ENCODE measurements at places on chromosomes 5 and 9.

DNA sequence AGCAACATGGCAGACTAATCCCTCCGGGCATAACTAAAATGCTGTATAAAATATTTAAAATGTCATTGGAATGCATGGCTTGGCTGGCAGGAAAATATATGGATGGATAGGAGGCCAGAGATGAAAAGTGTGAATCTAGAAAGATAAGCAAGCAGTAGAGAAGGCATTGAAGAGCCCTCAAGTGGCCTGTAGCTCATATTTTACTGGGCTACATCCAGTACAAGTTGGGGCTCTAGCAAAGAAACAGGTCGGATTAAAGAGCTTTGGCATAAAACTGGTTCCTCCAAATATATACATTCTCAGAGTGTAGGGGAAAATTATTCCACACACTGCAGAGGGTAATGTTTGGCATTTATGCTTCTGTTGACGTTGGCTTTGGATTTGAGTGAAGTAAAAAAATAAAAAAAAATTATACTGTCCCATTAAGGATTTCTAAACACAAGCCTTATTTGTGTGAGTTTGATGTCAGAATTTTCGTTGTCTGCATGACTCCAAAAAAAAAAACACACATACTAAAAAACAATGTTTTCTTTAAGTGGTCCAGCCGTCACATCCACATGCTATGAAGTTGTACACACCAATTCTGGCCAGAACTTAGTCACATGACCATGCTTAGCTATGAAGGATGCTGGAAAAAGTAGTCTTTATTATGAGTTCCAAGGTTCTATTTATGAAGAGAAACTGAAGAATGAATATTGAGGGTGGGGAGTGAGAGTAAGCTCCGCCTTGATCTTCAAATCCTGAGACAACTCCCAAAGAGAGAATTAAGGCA is 147.0 kb downstream of the TLE1 start:
- DNase-seq: no peak

GRCh38 chr9:128225770-128226411 is 22.7 kb downstream of the DNM1 start:
- no peak for DNase-seq

DNA sequence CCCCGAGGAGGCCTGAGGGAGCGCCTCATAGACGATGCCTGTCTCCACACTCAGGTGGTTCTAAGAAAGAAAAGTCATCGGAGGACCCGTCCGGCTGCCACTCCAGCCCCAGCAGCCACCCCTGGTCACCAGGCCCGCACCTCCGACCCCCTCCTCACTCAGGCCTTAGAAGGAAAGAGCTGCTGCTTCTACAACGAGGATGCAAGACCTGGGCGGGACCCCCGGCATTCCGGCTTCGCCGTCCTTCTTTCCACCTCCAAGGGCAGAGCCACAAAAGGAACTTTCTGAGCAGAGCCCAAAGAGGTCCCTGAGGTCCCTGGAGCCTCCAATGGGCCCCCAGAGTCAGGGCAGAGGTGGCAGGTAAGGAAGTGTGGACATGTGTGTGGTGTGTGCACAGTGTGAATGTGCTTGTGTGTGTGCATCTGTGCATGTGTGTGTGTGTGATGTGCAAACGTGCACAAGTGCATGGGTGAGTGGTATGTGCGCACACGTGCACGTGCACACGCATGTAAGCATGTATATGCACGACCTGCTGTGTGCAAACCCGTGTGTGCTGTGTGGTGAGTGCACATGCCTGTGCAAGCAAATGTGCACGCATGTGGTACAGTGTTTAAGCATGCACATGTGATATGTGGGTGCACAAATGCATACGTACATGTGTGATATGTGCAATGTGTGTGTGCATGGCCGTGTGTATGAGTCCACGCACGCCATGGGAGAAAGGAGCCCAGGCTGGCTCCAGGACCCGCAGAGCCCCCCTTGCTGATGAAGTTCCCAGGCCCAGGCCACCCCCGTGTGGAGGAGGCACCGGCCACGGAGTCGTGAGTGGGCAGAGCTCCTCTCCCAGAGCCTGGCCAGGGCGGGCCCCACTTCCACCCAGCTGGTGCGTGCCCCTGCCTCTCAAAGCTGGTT is 27.7 kb upstream of the TMEM250 start:
- DNase-seq: no peak

DNA sequence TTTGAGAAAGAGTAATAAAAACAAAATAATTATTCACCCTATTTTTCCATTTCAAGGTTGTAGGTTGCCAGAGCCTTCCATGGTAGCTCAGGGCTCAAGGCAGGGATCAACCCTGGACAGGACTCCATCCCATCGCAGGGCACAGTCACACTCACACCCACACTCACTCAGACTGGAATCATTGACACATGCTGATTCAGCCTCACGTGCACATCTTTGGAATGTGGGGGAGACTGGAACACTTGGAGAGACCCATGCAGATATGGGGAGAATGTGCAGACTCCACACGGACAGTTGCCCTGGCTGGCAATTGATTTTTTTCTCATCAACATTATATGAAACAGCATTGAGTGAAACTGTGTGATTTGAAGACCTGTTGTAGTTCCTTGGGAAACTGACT is 234.1 kb downstream of the ADGRV1 start:
- DNase-seq: no peak

GRCh38 chr5:170508660-170509347 is 5.0 kb downstream of the KCNIP1 start:
- no peak for DNase-seq

DNA sequence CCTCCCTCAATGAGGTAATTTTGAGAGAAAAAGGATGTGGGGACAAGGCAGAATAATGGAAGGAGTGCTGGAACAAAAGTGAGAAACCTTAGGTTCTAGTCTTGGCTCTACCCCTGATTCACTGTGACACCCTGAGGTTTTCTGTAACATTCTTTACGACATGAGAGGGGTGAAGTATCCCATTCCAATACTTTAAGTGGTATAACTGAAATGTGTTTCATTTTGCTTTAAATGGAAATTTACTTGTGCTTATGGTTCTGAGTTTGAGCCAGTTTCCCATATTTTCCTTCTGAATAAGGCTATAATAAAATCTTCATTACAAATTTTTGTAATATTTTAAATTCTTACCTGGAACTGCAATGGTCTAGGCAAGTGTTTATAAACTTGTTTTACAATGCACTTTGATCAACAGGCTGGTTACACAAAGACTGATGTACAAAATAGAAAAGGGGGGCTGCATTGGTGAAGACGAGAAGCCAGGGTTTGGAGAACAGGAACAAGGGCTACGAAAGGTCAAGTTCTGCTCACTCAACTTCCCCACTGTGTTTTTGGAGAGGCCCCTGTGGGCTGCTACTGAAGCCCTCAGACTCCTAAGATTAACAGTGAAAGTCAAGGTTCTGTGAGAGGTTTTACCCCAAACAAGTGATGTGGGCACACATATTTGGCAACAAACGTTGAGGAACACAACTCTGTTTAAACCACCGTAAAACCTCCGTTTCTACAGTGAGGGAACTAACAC is 171.9 kb upstream of the ELL2 start:
- DNase-seq: no peak

GRCh38 chr9:124730772-124731171 is 40.3 kb downstream of the NR6A1 start:
- DNase-seq: no peak

DNA sequence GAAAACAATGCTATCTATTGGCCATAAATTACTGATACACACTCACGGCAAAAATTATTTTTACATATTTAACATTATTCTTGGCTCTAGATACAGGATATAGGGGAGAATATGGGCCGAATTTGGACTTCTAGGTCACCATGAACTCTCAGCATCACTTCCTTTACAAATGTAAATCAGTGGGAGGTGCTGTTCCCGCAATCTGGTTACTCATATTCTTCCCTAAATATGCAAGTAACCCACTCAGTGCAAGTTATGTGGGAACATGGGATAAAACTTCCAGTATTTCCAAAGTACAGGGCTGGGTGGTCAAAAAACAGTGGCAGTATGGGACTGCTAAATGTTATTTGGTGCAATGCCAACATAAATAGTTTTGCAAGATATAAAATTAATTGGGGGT is 145.6 kb downstream of the PPP2R2B start:
- no peak for DNase-seq

GRCh38 chr5:99348597-99348996 is 419.8 kb upstream of the CHD1 start:
- no peak for DNase-seq

DNA sequence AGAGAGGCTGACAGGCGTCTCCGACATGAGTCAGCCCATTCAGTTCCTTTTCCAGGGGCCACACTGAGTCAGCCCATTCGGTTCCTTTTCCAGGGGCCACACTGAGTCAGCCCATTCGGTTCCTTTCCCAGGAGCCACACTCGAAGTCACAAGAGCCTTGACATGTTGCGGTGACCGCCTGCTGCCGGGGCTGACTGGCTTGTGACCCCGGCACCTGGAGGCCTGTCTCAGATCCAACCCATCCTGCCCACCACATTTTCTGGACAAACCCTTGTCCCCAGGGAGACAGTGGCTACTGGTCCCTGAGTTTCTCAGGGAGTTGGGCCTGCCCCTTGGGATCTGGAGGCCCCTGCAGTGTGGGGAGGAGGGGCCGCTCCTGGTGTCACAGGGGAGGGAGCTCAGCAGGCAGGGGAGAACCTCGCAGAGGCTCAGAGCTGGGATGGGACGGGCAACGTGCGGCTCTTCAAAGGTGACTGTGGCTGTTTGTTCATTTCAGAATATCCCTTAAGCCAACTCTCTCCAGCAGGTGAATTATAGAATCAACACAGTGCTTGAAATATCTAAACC is 40.5 kb upstream of the LPCAT1 start:
- DNase-seq: no peak

DNA sequence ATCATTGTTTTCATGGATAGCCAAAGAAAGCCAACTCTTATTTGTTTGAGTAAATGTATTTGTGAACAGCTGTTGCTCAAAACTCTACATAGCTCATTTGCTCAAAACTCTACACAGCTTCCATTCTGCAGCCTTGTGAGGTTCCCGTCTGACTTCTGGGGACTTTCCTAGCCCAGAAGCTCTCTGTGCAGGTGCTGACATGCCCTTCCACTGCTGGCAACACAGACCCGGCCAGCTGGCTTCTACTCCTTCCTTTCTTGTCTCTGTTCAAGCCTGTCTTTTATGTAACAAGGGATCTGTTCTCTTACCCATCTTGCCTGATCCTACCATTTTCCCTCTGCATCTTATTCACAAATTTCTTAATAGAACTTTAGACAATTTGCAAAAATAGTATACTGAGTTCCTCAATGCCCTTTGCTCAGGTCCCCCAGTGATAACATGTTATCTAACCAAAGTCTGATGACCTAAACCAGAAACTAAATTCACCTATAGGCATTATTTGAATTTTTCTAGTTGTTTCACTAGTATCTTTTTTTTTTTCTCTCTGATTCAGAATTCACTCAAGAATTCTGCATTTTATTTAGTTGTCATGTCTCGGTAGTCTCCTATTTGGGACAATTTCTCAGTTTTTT is 556.5 kb upstream of the SEMA6A start:
- DNase-seq: no peak
